ENCODE measurements at places on chromosomes 11 and 22. TPM values are rescaled to one million over a fixed set of nuclear protein-coding genes. Genes with fewer than 3 reads are reported as not detected.

- H3K4me3 ChIP-seq = no peak overlapping the region
- DNase-seq = no peak
- H3K4me1 ChIP-seq = peaks cover 19% of the 10 kb centered on the region
- no peaks in the 10 kb centered on the region for H3K36me3 ChIP-seq
These were observed 49.9 kb upstream of the WNT7B start for GRCh38 chr22:46026899-46027210.

SULT4A1 gene
- 0.26 TPM for total RNA-seq

DNA sequence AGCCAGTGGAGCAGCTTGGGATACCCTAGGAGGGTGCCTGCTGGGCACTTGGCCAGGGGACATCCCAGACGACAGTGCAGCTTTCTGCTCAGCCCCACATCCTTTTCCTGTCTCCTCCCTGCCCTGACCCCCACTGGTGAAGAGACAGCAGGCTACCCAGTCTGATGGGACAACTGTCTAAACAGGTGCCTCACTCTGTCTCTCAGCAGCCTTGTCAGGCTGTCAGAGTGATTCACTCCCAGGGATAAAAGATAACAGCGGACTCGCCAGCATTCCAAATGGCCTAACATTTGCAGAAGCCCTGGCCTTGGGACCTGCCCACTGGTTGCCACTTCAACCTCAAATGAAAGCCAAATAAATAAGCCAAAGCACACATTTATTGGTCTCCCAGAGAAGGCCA is 318.6 kb upstream of the PLET1 start:
- H3K4me3 ChIP-seq = no peak overlapping the region
- H3K36me3 ChIP-seq = no peaks in the 10 kb centered on the region
- DNase-seq = no peak
- no peaks in the 10 kb centered on the region for H3K27me3 ChIP-seq
- no peak overlapping the region for H3K27ac ChIP-seq
- no peaks in the 10 kb centered on the region for H3K4me1 ChIP-seq

DNA sequence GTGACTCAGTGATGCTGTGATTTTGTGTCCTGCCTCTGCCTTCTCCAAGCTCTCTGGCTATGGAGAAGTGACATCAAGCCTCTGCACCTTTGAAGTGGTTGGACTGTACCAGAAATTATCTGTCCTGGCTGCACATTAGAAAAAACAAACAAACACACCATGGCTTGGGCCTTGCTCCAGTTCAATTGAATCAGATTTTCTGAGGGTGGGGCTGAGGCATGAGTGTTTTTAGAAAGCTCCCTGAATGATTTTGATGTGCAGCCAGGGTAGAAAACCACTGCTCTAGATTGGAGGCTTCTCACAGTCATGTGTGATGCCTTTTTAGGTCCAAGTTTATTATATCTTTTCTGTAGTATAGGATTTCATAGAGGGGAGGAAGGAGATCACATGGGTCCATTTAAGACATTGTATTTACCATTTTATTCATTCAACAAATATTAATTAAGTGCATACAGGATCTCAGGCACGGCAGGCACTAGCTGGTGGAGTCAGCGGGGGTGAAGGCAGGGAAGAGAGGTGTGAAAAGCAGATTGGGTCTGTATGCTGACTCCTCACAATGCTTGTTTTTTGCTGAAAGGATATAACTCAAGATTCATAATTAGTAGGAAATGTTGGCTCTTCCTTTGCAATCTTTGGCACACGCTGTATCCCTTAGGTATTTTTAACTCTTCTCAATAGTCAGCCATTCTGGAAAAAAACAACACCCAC is 7.1 kb upstream of the VSTM5 start:
- no peaks in the 10 kb centered on the region for H3K36me3 ChIP-seq
- DNase-seq = no peak
- no peaks in the 10 kb centered on the region for H3K27me3 ChIP-seq
- H3K27ac ChIP-seq = no peak overlapping the region

DNA sequence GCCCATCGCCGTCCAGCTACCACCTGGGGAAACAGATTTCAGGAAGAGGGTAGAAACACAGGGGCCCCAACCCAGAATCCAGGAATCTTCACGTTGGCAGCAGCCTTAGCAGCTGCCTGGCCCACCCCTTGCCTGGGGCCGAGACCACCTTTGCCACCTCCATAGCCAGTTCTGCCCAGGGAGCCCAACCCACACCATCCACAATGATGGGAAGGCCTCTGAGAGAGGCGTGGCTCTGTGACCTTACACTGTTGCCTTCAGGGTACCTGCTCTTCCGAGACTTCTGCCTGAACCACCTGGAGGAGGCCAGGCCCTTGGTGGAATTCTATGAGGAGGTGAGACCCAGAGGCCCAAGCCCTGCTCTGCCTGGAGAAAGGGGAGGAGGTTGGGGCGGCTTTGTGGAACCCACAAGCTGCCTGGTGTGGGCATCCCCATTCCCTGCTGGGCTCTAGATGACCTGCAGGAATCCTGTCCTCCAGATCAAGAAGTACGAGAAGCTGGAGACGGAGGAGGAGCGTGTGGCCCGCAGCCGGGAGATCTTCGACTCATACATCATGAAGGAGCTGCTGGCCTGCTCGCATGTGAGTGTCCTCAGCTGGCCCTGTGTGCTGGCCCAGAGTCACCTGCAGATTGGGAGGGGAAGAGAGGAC is 10.0 kb upstream of the ANKRD13D start:
- no peak overlapping the region for H3K27ac ChIP-seq
- DNase-seq = no peak
- H3K4me3 ChIP-seq = no peak overlapping the region
- H3K36me3 ChIP-seq = peaks cover 29% of the 10 kb centered on the region
- H3K4me1 ChIP-seq = peaks cover 37% of the 10 kb centered on the region
- H3K27me3 ChIP-seq = no peaks in the 10 kb centered on the region

DNA sequence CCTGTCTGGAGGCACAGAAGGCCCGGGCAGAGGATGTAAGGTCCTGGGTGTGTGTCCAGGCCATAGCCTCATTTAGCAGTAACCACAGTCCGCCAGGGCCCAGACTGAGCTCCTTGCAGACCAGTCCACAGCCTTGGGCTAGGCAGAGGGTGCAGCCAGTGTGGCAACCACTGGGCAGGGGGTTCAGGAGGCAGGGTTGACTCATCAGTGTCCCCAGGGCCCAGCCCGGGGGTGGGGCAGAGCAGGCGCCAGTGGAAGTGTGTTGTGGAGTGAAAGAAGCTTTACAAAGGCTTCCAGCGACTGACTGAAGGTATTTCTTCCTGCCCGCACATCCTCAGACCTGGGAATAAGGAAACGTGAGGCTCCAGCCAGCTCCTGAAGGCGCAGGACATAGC is 27.7 kb upstream of the WNT11 start:
- H3K27me3 ChIP-seq = no peaks in the 10 kb centered on the region
- no peak overlapping the region for H3K27ac ChIP-seq
- H3K4me1 ChIP-seq = peaks cover 11% of the 10 kb centered on the region
- DNase-seq = no peak
- H3K4me3 ChIP-seq = no peak overlapping the region

GRCh38 chr11:133984828-133985227 is 28.1 kb upstream of the IGSF9B start:
- DNase-seq = no peak
- no peaks in the 10 kb centered on the region for H3K27me3 ChIP-seq
- H3K4me1 ChIP-seq = no peaks in the 10 kb centered on the region
- no peaks in the 10 kb centered on the region for H3K36me3 ChIP-seq
- H3K4me3 ChIP-seq = no peak overlapping the region
- no peak overlapping the region for H3K27ac ChIP-seq

DNA sequence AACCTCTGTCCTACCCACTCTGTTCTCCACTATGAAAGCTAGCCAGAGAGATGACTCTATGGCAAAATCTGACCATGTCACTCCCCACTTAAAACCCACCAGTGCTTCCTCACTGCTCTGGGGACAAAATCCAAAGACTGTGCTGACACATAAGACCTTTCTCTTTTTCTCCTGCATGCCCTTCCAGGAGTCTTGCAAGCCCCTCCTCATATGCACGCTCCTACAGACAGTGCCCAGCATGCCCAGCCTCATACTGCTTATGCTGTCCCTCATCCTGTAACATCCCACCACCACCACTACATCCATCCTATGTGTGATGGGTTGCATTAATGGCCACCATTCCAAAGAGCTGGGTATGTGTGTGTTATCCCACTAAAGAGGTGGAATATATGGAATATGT is 118.3 kb downstream of the BUD13 start:
- H3K4me1 ChIP-seq = no peaks in the 10 kb centered on the region
- no peak overlapping the region for H3K27ac ChIP-seq
- no peak overlapping the region for H3K4me3 ChIP-seq
- DNase-seq = no peak
- no peaks in the 10 kb centered on the region for H3K36me3 ChIP-seq

GRCh38 chr11:66559142-66559865 is 9.1 kb downstream of the CTSF start:
- H3K36me3 ChIP-seq = no peaks in the 10 kb centered on the region
- H3K4me1 ChIP-seq = peaks cover 9% of the 10 kb centered on the region
- no peaks in the 10 kb centered on the region for H3K27me3 ChIP-seq
- DNase-seq = peak; percentile 69
- H3K27ac ChIP-seq = no peak overlapping the region
- H3K4me3 ChIP-seq = no peak overlapping the region

DNA sequence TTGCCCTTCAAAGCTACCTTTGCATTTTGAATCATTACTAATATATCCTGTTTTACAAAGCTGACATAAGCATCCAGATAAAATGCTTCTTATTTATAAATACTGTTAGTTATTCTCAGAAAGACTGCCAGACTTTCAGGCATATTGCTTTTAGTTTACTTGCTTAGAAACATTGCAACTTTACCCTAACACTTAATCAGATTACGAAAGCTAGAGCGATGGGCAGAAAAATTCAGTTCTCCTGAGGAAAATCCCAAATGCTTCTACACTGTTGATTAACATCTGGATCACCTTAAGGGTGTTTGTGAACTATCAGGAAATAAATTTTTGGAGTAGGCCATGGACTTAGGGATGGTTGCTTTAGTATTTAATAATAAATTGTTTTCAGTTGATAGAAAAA is 289.7 kb upstream of the MPPED2 start:
- H3K4me3 ChIP-seq = no peak overlapping the region
- no peaks in the 10 kb centered on the region for H3K36me3 ChIP-seq
- no peaks in the 10 kb centered on the region for H3K4me1 ChIP-seq
- H3K27me3 ChIP-seq = no peaks in the 10 kb centered on the region

GRCh38 chr11:112178936-112179335 is 3.6 kb downstream of the BCO2 start:
- no peaks in the 10 kb centered on the region for H3K27me3 ChIP-seq
- no peak for DNase-seq
- no peaks in the 10 kb centered on the region for H3K36me3 ChIP-seq

GRCh38 chr22:45574069-45574703 is 71.5 kb downstream of the FBLN1 start:
- H3K4me3 ChIP-seq = no peak overlapping the region
- H3K27ac ChIP-seq = no peak overlapping the region
- DNase-seq = no peak
- no peaks in the 10 kb centered on the region for H3K4me1 ChIP-seq
- no peaks in the 10 kb centered on the region for H3K27me3 ChIP-seq

DNA sequence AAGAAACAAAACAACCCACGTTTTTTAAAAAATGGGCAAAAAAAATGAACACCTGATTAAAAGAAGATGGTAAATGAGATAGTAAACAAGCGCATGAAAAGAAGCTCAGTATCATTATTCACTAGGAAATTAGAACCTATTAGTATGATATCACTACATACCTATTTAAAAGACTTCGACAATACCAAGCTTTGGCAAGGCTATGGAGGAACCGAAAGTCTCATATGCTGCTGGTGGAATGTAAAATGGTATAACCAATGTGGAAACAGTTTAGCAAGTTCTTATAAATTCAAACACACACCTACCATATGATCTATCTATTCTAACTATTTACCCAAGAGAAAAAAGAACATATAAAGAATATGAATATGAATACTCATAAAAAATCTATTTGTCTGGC is 143.8 kb downstream of the APOL5 start:
- no peaks in the 10 kb centered on the region for H3K27me3 ChIP-seq
- no peak overlapping the region for H3K4me3 ChIP-seq
- H3K4me1 ChIP-seq = peaks cover 9% of the 10 kb centered on the region
- H3K27ac ChIP-seq = no peak overlapping the region

- H3K4me3 ChIP-seq = no peak overlapping the region
- no peak for DNase-seq
- no peaks in the 10 kb centered on the region for H3K27me3 ChIP-seq
These were observed 48.5 kb upstream of the HSPA8 start for GRCh38 chr11:123110397-123110796.

FERMT3 gene
- 9.1 TPM for total RNA-seq

DNA sequence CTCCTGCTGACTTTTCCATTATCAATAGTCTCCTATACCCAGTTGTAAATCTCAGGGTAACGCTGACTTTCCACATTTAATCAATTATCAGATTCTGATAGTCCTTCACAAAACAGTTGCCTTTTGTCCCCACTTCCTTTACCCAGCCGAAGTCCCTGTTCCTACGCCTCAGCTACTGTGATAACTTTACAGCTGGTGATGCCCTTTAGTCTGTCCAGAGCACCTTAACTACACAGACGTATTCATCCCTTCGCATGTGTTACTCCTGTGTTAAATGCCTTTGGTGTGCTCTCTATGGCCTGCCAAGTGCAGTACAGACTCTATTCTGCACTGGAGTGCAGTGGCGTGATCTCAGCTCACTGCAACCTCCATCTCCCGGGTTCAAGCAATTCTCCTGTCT is 20.2 kb downstream of the SSH3 start:
- DNase-seq = no peak
- no peak overlapping the region for H3K27ac ChIP-seq
- H3K27me3 ChIP-seq = no peaks in the 10 kb centered on the region
- no peak overlapping the region for H3K4me3 ChIP-seq

CCDC87 gene
- under 0.01 TPM for total RNA-seq

DNA sequence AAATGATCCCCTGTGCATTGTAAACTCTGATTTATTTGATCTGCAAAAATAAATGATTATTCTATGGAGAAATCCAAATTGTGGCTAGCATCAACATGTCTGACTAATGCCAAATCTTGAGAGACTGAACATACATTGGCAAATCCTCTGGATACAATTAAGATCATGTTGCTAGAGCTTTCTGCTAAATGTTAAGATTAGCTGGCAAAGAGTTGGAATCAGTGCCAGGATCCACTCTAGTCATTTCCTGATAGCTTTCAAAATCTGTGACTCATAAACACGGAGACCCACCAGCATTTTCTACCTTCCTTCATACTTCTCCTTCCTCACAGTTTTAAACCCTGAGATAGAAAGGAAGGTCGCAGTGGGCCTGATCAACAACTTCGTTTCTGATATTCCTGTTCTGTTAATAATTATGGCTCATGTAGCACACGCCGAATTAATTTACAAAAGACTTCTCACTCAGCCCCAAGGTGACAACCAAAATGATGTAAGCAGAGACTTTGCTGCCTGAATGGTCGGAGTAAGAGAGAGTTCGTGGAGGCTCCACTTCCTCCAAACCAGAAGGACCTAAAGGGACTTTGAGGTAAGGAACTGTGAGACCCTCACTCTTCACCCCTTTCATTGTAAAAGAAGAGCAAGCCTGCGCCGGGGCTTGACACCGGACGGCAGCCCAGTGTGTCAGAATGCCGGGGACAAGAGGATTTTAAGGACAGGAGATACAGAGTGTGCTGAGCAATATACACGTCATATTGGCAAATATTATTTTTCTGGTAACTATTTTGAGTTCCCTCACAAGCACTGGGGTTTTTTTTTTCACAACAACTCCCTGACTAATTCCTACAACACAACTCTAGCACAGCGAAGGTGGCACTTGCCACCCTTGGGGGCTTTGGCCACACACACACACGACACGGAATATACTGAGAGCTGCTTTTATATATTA is 42.0 kb downstream of the SERPINH1 start:
- H3K27me3 ChIP-seq = no peaks in the 10 kb centered on the region
- H3K4me1 ChIP-seq = no peaks in the 10 kb centered on the region
- no peak for DNase-seq
- H3K36me3 ChIP-seq = no peaks in the 10 kb centered on the region

- H3K27ac ChIP-seq = no peak overlapping the region
- no peaks in the 10 kb centered on the region for H3K27me3 ChIP-seq
- H3K36me3 ChIP-seq = no peaks in the 10 kb centered on the region
- DNase-seq = no peak
These were observed 9.6 kb downstream of the SCARF2 start for GRCh38 chr22:20427945-20428417.
